T follicular helper cell (primary cell): ENCODE measurements at places on chromosomes 16 and 17.

GRCh38 chr16:48329138-48329537 lies 56.1 kb downstream of the SIAH1 start:
- DNase-seq, result no peak

- no peak for DNase-seq
Measured at GRCh38 chr16:75217389-75217851, 1.4 kb upstream of the CTRB1 start.

DNA sequence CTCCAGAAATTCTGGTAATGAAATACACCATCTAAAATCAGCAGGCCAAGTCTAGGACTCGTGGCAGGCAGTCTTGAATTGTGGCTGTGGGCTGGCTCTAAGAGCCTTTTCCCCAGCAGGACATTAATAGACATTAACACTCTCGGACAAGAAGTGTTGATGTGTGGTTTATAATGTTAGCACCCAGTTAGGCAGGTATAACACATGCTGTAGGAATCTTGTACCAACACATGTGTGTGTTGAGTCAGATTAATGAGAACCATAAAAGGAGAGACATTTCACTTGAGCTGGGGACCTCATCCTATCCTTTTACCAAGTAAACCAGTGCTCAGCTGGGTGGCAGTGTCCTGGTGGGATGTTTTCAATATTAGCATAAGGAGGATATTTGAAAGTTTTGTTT lies 264.5 kb downstream of the FTO start:
- DNase-seq, result no peak

- DNase-seq, result no peak
Measured at GRCh38 chr16:58699151-58699550, 14.6 kb upstream of the SLC38A7 start.

- no peak for DNase-seq
Measured at GRCh38 chr16:1024138-1024537, 42.6 kb downstream of the SOX8 start.

DNA sequence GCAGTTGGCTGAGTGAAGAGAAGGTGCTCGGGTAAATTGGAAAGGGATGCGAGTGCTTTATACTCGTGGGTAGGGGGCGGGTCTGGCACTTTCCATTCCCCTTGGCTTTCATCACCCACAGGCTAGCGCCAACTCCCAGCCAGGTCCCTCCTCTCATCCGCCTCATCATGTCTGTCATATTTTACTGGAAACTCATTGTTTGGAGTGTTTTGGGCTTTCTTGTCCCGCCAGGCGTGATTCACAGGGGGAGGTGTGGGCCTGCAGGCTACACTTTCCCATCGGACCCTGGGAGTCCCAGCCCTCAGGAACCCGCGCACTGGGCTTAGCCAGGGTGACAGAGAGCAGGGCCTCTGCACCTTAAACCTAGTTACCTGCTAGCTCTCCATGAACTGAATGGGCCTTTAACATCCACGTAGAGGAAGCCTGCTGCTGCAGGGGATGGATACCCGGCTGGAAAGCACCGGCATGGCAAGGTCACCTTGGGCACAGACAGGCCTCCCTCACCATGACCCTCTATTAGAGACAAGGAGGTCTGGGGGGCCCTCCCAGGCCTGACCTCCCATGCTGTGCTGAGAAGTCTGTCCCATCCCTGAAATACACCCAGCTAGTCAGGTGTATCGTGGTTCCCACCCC lies at the start of gene KRT14:
Gene KRT14 (minus strand): TSS at position 33 of the 633 bp plus-strand sequence. CDS start 61 bp downstream, outside the sequence.
- no peak for DNase-seq

DNA sequence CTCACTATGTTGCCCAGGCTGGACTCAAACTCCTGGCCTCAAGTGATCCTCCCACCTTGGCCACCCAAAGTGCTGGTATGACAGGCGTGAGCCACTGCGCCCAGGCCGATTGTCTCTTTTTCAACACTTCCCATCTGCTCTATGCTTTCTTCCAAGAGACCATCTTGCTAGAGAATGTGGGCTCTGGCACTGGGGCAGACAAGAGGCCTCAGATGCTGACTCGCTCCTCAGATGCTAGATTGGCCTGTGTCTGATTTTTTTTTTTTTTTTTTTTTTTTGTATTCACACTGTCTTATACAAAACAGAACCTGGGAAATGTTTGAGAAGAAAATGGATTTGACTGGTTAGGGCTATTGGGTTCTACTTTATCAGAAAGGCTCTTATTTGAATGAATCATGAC lies 58.2 kb downstream of the CYB5D2 start:
- no peak for DNase-seq

DNA sequence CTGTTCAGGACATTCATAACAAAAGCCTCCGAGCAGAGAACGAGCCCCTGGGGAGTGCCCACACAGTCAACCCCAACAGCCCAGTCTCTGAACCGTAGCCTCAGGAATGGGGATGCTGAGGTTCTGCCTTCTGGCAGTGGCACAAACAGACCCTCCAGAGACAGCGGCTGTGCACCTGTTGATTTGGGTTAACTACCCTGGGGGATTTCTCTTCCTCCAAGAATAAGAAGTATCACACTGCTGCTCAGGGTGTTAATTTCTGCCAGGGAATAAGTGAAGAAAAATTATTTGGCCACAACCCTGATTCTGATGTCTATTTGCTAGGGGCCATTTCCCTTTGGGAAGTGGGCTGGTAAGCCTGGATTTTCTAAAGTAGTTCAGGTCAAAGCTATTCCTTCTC lies 51.0 kb upstream of the PIRT start:
- DNase-seq, result no peak

- no peak for DNase-seq
Measured at GRCh38 chr16:20911361-20911760, 10.8 kb downstream of the LYRM1 start.

DNA sequence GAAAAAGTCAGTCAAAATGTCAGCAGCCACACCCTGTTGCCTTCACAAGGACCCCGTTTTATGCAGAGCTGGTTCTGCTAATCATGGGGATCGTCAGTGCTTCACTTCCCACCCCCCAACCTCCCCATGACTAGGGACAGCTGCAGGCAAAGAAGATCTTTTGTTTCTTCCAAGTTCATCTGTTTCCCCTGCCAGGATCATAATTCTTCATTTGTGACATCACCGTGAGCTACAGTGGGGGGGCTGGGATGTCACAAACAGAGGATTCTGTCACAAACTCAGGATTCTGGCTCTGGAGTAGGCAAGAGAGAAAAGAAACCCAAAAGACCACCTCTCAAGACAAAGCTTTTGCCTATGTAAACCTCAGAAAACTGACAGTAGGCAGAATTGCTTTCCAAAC lies 24.7 kb downstream of the DNAJC7 start:
- no peak for DNase-seq

GRCh38 chr16:62216837-62217236 lies 180.6 kb upstream of the CDH8 start:
- no peak for DNase-seq

DNA sequence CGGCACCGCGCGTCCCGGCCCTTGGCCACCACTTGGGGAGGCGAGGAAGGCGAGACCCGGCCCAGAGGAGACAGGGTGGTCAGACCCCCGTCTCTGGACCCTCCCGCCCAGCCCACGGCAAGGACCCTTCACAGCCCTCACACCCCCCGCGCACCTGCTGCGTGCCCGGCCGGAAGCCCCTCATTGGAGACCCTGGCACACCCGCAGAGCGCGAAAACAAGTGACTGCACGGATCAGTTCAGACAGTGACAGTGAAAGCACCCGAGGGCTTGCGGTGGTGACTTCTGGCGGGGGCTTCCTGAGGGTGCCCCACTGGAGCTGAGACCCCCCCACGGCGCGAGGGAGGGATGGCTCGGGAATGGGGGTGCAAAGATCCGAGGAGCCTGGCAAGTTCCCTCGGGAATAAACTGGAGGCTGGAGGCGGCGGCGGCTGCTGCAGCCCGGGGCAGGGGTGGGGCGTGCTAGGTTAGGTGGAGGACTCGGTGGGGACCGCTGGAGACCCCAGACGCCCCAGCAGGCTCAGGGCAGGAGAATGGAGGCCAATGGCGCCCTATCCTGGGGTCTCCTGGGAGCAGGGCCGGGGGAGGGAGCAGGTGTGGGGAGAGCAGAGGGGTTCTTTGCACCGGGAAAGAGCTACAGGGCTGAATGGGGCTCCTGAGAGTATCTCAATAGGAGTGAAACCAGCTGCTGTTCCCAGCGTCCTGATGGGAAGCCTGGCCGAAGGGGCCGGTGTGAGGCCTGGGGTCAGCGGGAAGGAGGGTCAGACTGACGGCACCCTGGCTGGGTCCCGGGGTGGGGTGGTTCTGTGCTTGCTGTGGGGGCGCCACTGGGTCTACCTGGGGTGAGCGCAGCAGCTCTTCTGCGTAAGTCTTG lies 824 bp upstream of the FBXL16 start:
- no peak for DNase-seq
